ENCODE measurements at places on chromosomes 16 and 17. TPM values are rescaled to one million over a fixed set of nuclear protein-coding genes. Genes with fewer than 3 reads are reported as not detected.

- no peak for DNase-seq
- no peaks in the 10 kb centered on the region for H3K27me3 ChIP-seq
- no peaks in the 10 kb centered on the region for H3K36me3 ChIP-seq
- H3K4me1 ChIP-seq, result no peaks in the 10 kb centered on the region
- no peak overlapping the region for H3K27ac ChIP-seq
Observed at GRCh38 chr17:67594115-67594880, 123.4 kb upstream of the NOL11 start.

DNA sequence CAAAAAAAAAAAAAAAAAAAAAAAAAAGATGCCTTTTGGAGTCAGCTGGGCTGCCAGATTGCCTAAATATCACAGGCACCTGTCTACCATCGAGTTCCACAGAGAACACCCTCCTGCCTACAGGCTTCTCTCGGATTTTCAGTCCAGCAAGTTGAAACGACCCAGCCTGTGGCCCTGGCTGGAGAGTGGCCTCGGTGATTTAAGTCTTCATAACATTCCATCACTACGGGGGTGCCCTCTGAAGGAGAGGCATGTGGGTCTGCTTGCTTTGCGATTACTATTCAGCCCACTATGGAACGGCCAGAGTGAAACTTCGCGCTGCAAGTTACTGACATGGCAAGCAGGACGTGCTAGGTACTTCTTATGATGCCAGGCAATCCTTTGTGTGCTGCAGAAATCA is 42.8 kb downstream of the MARCHF10 start:
- H3K4me1 ChIP-seq, result peaks cover 5% of the 10 kb centered on the region
- no peaks in the 10 kb centered on the region for H3K27me3 ChIP-seq
- no peak overlapping the region for H3K27ac ChIP-seq
- no peak for DNase-seq

GRCh38 chr17:9645851-9646545 is 681 bp downstream of the USP43 start:
- no peak for DNase-seq
- H3K36me3 ChIP-seq, result no peaks in the 10 kb centered on the region
- H3K27ac ChIP-seq, result no peak overlapping the region
- no peak overlapping the region for H3K4me3 ChIP-seq

GRCh38 chr17:61203671-61204131 is 195.9 kb upstream of the TBX2 start:
- H3K36me3 ChIP-seq, result no peaks in the 10 kb centered on the region
- no peak overlapping the region for H3K4me3 ChIP-seq
- DNase-seq, result no peak
- H3K27ac ChIP-seq, result peak overlapping the region; percentile 28

DNA sequence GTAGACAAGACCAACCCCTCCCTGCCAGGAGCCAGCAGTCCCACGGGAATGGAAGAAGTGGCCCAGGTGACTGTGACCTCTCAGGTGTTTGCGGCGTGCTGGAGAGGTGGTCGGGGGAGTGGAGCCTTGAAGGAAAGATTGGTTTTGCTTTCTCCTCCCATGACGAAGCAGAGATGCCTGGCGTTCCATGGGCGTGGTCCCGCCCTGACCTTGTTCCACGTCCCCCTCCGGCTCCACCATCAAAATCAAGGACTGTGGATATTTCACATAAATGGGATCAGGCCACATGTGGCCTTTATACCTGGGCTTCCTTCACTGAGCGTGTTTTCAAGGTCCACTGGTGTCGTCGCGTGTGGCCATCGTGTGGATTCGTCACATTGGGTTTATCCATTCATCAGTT is 270.6 kb upstream of the TNRC6C start:
- no peaks in the 10 kb centered on the region for H3K27me3 ChIP-seq
- no peaks in the 10 kb centered on the region for H3K36me3 ChIP-seq
- no peaks in the 10 kb centered on the region for H3K4me1 ChIP-seq
- H3K4me3 ChIP-seq, result no peak overlapping the region

DNA sequence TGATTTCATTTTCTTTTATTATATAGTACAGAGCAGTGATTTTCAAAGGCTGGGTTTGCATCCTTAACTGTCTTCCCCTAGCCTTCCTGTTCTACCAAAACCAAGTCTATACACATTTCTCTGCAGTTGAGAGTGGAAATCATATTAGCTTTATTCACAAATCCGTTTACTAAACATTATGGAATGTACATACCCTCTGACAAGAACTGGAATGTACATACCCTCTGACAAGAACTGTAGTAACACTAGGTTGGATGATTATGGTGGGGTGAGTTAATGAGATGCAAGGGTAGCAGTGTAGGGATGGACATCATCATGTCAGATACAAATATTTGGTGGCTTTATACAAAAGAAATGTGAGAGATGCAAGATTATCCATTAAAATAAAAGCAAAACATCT is 154.8 kb downstream of the CYB561 start:
- no peak overlapping the region for H3K4me3 ChIP-seq
- no peak overlapping the region for H3K27ac ChIP-seq
- no peaks in the 10 kb centered on the region for H3K4me1 ChIP-seq
- H3K27me3 ChIP-seq, result no peaks in the 10 kb centered on the region
- H3K36me3 ChIP-seq, result no peaks in the 10 kb centered on the region
- DNase-seq, result no peak

GRCh38 chr16:80824623-80825364 is 20.4 kb upstream of the CDYL2 start:
- H3K27ac ChIP-seq, result no peak overlapping the region
- no peak for DNase-seq
- no peaks in the 10 kb centered on the region for H3K27me3 ChIP-seq
- H3K4me1 ChIP-seq, result no peaks in the 10 kb centered on the region
- H3K36me3 ChIP-seq, result no peaks in the 10 kb centered on the region
- H3K4me3 ChIP-seq, result no peak overlapping the region

GRCh38 chr16:76532188-76532973 is 255.2 kb downstream of the CNTNAP4 start:
- H3K4me1 ChIP-seq, result no peaks in the 10 kb centered on the region
- H3K27me3 ChIP-seq, result no peaks in the 10 kb centered on the region
- DNase-seq, result no peak
- no peak overlapping the region for H3K4me3 ChIP-seq
- H3K36me3 ChIP-seq, result no peaks in the 10 kb centered on the region

DNA sequence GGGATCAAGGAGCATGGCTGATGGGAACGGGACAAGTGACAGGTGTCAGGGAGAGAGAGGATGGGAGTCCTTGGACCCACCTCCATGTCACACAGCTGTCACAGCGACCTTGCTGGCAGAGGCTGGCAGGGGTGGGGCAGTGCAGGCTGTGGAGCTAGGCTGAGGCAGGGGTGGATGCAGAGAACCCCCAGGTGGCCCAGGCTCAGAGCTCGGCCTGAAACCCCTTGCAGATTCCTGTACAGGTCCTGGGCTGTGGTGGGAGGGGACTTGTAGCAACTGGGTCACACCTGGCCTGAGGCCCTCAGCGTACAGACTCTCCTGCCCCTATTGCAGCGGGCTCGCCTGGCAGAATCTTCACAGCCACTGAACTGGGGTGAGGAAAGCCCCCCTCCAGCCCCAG is 174.1 kb downstream of the NTN1 start:
- no peak for DNase-seq
- H3K4me1 ChIP-seq, result no peaks in the 10 kb centered on the region
- H3K27me3 ChIP-seq, result no peaks in the 10 kb centered on the region
- no peak overlapping the region for H3K27ac ChIP-seq
- no peaks in the 10 kb centered on the region for H3K36me3 ChIP-seq

DNA sequence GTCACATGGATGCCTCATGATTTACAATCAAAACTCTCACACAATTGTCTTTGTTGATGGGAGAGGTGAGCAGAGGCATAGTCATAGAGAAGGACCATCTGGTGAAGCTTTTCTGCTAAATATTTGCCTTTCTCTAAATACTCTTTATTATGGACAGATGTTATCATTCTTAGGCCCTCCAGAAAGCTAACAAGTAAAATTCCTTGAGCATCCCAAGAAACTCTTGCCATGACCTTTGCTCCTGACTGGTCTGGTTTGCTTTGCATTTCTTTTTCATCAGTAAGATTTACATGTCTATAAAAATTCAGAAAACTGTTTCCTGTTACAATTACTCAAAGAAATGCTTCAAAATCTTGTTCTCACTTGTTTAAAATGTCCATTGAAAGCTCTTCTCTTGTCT is 1336.6 kb upstream of the CDH8 start:
- H3K27me3 ChIP-seq, result no peaks in the 10 kb centered on the region
- H3K4me3 ChIP-seq, result no peak overlapping the region
- no peaks in the 10 kb centered on the region for H3K36me3 ChIP-seq

- H3K4me1 ChIP-seq, result no peaks in the 10 kb centered on the region
- H3K4me3 ChIP-seq, result no peak overlapping the region
- no peak overlapping the region for H3K27ac ChIP-seq
- no peaks in the 10 kb centered on the region for H3K27me3 ChIP-seq
- H3K36me3 ChIP-seq, result no peaks in the 10 kb centered on the region
Observed at GRCh38 chr17:63946440-63947363, 14.6 kb upstream of the CD79B start.

DNA sequence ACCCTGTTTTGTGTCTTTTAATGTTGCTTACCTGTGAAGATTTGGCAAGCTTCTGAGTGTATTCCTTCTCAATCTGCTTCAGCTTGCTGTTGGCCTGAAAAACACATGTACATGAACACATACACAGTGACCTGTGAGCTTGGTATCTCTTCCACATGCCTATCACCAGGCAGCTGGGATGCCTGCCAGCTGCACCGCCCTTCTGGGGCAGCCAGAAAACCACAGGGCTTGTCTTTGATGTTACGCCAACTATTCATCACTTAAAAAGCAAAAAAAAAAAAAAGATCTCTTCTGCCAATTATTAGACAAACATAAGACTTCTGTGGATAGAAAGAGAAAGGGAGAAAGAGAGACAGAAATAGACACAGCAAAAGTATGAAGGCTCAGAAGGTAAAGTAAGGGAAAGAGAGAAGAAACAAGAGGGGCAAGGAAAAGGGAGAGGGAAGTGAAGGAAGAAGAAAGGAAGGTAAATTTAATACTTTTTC is 189.2 kb upstream of the AXIN2 start:
- no peaks in the 10 kb centered on the region for H3K27me3 ChIP-seq
- peak; percentile 68 for DNase-seq
- no peaks in the 10 kb centered on the region for H3K36me3 ChIP-seq
- H3K27ac ChIP-seq, result peak overlapping the region; percentile 45
- peaks cover 7% of the 10 kb centered on the region for H3K4me1 ChIP-seq

DNA sequence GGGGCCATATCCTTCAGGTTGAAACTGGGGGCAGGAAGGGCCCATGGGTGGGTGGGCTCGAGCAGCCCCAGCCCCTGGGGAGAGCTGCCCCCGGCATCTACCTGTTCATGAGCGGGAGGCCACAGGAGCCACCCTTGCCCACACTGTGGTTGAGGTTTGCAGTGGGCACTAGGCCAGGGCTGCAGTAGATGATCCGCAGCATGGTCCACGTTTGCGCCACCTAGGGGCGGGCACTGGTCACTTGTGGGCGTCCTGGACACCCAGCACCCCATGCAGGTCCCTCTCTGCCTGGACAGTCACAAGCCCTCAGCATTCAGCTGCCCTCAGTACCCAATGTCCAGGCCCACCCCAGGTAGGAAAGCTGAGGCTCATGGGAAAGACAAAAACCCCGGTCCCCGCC is 1.8 kb upstream of the JMJD8 start:
- no peak overlapping the region for H3K4me3 ChIP-seq
- H3K4me1 ChIP-seq, result peaks cover 42% of the 10 kb centered on the region
- H3K36me3 ChIP-seq, result no peaks in the 10 kb centered on the region
- no peak for DNase-seq
- no peak overlapping the region for H3K27ac ChIP-seq

GRCh38 chr17:36616061-36617029 is 15.0 kb downstream of the MRM1 start:
- H3K27me3 ChIP-seq, result no peaks in the 10 kb centered on the region
- no peaks in the 10 kb centered on the region for H3K4me1 ChIP-seq
- no peak for DNase-seq
- no peaks in the 10 kb centered on the region for H3K36me3 ChIP-seq

GRCh38 chr17:28950752-28951427 is 428 bp downstream of the PHF12 start:
- no peaks in the 10 kb centered on the region for H3K27me3 ChIP-seq
- H3K36me3 ChIP-seq, result no peaks in the 10 kb centered on the region
- DNase-seq, result no peak

DNA sequence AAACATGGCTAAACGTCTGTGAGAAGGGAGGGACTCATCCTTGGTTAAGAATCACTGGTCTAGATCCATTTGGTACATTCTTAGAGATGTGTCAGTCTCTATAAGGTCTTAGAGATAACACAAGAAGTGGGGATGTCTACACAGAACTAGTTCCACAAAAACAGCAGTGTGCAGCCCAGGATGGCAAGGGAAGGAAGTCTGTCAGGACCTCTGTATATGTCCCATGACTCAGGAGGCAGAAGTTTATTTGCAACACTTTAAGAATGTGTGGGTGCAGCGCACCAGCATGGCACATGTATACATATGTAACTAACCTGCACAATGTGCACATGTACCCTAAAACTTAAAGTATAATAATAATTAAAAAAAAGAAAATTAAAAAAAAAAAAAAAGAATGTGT is 548.5 kb upstream of the SOX9 start:
- H3K27me3 ChIP-seq, result no peaks in the 10 kb centered on the region
- no peak for DNase-seq
- H3K4me1 ChIP-seq, result no peaks in the 10 kb centered on the region
- no peak overlapping the region for H3K4me3 ChIP-seq
- no peaks in the 10 kb centered on the region for H3K36me3 ChIP-seq

GRCh38 chr16:65306722-65307121 is 184.9 kb upstream of the CDH11 start:
- no peaks in the 10 kb centered on the region for H3K36me3 ChIP-seq
- H3K27me3 ChIP-seq, result no peaks in the 10 kb centered on the region
- DNase-seq, result no peak
- no peak overlapping the region for H3K4me3 ChIP-seq
- H3K4me1 ChIP-seq, result no peaks in the 10 kb centered on the region

GRCh38 chr16:49604602-49605001 is 231.0 kb downstream of the C16orf78 start:
- no peaks in the 10 kb centered on the region for H3K27me3 ChIP-seq
- DNase-seq, result no peak
- no peaks in the 10 kb centered on the region for H3K4me1 ChIP-seq
- no peaks in the 10 kb centered on the region for H3K36me3 ChIP-seq

- no peak overlapping the region for H3K4me3 ChIP-seq
- peaks cover 9% of the 10 kb centered on the region for H3K4me1 ChIP-seq
- no peaks in the 10 kb centered on the region for H3K36me3 ChIP-seq
- H3K27ac ChIP-seq, result no peak overlapping the region
- no peak for DNase-seq
Observed at GRCh38 chr16:85569615-85570212, 43.4 kb upstream of the GSE1 start.

GRCh38 chr16:87515475-87516330 is 22.9 kb upstream of the ZCCHC14 start:
- DNase-seq, result no peak
- H3K27me3 ChIP-seq, result no peaks in the 10 kb centered on the region
- H3K4me1 ChIP-seq, result no peaks in the 10 kb centered on the region
- H3K27ac ChIP-seq, result no peak overlapping the region

The CCL3 gene
- 0.49 TPM for total RNA-seq

The OTOP2 gene
- total RNA-seq, result not detected

The OSGIN1 gene
- total RNA-seq, result 0.77 TPM

The KRTAP4-9 gene
- not detected for total RNA-seq

The PLK1 gene
- not detected for total RNA-seq

The NPIPA3 gene
- total RNA-seq, result not detected

The SYT17 gene
- 4.4 TPM for total RNA-seq

The HAP1 gene
- 2.2 TPM for total RNA-seq

The CCT6B gene
- total RNA-seq, result 8.8 TPM

The TBC1D3G gene
- total RNA-seq, result not detected

The ST6GALNAC1 gene
- 4.6 TPM for total RNA-seq

The G6PC1 gene
- not detected for total RNA-seq

The TNFRSF13B gene
- not detected for total RNA-seq

The XAF1 gene
- 139 TPM for total RNA-seq

The CCL1 gene
- not detected for total RNA-seq

The ASPHD1 gene
- total RNA-seq, result 0.61 TPM

The MIS12 gene
- 39.2 TPM for total RNA-seq

The EPOP gene
- not detected for total RNA-seq

The KRTAP3-1 gene
- not detected for total RNA-seq
